Islet precursor cell (in vitro differentiated cells): ENCODE measurements at places on chromosomes 3 and 15.

DNA sequence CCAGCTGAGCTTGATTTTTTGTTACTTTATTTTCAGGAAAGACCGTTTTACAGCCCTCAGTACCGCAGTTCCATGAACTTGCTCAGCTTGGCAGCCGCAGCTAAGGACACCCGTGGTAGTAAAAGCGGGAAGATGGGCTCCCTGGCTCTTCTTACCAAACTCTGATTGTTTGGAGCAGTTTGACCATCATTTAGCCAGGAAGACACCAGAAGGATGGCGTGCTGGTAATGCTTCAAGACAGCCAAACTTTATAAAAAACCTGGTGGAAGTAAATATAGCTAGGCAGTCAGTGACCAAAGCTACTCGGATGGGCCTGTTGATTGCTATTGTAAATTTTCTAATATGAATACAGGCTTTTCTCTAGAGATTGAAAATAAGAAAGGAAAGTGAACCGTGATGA, 28.9 kb downstream of the POLR2M start:
- DNase-seq = no peak

- peak; percentile 35 for DNase-seq
Observed at GRCh38 chr15:89325039-89325803, 9.4 kb downstream of the POLG start.

DNA sequence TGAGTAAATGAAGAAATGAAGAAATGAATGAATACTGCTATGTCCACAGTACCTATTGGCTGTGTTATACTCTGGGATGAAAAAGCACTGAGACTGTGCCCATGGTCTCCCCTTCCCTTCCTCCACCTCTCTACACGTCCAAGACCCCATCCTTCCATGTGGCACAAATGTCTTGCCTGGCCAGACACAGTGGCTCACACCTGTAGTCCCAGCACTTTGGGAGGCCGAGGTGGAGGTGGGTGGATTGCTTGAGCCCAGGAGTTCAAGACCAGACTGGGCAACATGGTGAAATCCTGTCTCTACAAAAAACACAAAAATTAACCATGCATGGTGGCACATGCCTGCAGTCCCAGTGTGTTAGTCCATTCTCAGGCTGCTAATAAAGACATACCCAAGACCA, 200.1 kb downstream of the FAM43A start:
- DNase-seq = peak; percentile 6

- DNase-seq = no peak
Observed at GRCh38 chr15:96332637-96333121, 2.2 kb downstream of the NR2F2 start.

DNA sequence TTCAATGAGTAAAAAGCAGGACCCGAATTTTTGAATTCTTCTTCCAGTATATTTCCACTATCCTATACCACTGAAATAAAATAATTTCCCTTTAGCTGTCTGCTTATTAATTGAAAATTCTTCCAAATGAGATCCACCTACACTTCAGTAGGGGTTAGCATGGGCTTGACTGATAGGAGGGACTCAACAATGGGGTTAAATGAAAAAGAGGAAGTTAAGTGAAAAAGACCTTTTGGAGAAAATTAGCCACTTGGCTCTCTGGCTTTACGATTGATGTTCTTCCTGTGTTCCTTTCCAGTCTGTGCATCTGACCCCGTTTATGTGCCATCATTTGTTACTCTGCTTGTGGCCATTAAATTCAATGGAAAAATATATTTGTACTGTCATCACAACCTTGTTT, 54.0 kb upstream of the GCNT3 start:
- no peak for DNase-seq

DNA sequence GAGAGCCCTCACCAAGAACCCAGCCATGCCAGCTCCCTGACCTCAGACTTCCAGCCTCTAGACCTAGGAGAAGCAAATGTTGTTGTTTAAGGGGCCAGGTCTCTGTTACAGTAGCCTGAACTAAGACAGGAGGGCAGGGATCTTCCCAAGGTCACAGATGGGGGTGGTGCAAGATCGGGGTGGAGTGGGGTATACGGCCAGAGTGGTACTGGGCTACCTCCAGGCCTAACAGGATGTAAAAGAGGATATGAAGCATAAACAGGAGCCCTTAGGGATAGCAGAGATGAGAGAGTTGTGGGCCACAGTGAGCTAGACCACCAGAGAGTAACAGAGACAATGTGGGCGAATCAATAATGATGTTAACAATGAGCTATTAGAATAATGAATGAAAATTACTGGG, 82.9 kb downstream of the TOP2B start:
- DNase-seq = peak; percentile 45

- no peak for DNase-seq
Observed at GRCh38 chr15:82080774-82081173, 35.0 kb upstream of the MEX3B start.

DNA sequence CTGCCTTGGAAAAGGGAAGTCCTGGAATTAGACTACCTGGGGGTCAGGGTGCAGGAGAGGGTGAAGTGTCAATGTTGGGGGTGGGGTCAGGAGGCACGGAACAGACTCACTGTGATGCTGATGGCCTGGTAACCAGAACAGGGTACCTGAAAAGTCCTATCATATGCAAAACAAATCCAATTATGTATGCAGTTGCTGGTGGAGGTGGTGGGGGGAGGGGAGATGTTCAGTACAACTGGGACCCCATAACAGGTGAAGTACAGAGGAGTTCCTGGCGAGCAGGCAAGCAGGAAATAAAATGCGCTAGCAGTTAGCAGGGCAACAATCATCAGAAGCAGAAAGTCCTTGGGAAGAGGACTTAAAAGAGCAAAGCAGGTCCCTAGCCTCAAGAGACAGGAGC, 4.2 kb upstream of the KATNBL1 start:
- no peak for DNase-seq

DNA sequence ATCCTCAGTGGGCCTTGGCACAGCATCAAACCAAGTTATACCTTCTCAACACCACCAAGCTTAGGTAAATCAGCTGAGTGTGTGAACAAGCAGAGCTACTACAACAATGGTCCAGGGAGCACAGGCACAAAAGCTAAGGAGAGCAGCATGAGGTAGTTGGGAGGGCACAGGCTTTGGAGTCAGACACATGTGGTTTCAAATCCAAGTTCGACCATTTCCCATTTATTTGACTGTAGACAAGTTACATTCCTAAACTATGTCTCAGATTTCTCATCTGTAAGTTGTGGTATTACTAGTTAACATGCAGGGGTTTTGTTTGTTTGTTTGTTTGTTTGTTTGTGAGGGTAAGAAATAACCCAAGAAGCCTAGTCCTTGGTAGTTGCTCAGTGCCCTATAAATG, 46.9 kb downstream of the MLH1 start:
- DNase-seq = no peak

- no peak for DNase-seq
Observed at GRCh38 chr3:72441284-72441994, 406.8 kb downstream of the SHQ1 start.

- no peak for DNase-seq
Observed at GRCh38 chr3:99472385-99472784, 166.0 kb upstream of the COL8A1 start.

DNA sequence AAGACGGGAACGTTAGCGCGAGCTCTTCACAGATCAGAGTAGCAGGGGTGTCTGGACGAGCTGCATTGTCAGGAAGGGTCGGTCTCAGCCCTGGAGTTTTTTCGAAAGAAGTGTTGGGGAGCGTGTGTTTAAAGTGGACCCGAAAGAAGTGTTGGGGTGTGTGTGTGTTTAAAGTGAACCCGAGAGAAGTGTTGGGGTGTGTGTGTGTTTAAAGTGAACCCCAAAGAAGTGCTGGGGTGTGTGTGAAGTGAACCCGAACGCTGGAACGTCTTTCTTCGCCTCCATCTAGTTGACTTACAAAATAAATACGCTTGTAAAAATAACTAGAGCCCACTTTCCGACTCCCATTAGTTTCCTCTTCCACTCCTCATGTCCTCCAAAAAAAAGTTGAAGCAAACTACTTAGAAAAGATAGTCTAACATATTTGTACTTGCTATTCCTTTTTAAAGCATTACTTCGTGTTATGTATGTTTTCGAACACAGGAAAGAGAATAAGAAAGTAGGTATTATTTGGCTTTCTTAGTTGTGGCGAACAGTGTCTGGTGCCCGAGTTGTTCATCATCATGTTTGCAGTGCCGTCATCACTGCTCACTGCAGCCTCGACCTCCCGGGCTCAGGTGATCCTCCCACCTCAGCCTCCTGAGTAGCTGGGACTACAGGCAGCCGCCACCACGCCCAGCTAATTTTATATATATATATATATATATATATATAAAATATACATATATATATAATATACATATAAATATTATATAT, 1.0 kb downstream of the LRCH3 start:
- no peak for DNase-seq

GRCh38 chr3:59935025-59935424, 885.2 kb upstream of the CFAP20DC start:
- DNase-seq = no peak

GRCh38 chr15:89121414-89121813, 33.2 kb downstream of the ABHD2 start:
- no peak for DNase-seq

GRCh38 chr15:81766829-81767475, 278.9 kb downstream of the MEX3B start:
- DNase-seq = no peak

- DNase-seq = no peak
Observed at GRCh38 chr3:102457644-102458043, 22.8 kb downstream of the ZPLD1 start.

DNA sequence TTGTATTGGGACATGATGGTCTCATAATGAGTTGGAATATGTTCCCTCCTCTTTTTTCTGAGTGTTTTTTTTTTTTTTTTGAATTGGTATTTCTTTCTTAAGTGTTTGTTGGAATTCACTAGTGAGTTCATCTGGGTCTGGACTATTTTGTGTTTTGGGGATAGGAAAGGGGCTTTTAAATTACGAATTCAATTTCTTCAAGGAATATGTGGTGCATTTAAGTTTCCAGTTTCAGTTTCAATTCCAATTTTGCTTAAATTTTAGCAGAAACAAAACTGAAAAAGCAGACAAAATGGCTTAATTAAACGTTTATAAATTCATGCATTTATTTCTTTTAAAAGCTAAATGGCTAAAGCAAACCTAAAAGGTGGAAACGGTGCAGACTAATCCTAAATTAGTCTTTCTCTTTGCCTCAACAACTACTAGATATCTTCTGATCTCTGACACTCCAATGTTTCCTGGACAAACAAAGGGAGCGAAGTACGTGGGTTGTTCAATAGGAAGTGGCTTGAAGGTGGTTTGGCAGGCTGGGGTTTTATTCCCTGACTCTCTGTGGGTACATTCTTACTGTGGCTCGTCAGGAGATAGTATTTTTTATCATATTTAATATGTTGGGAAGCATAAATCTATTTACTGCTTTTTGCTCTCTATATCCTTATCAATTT, 50.0 kb upstream of the CORO2B start:
- no peak for DNase-seq
